ENCODE measurements at places on chromosomes 1 and 21. TPM values are rescaled to one million over a fixed set of nuclear protein-coding genes. Genes with fewer than 3 reads are reported as not detected.

GRCh38 chr1:246773213-246773641 lies 49.0 kb downstream of the SCCPDH start:
- DNase-seq, result no peak

PAQR7 gene
- 5.0 TPM for total RNA-seq

- DNase-seq, result peak; percentile 11
These were observed 427 bp downstream of the WNT3A start for GRCh38 chr1:228007049-228007800.

DNA sequence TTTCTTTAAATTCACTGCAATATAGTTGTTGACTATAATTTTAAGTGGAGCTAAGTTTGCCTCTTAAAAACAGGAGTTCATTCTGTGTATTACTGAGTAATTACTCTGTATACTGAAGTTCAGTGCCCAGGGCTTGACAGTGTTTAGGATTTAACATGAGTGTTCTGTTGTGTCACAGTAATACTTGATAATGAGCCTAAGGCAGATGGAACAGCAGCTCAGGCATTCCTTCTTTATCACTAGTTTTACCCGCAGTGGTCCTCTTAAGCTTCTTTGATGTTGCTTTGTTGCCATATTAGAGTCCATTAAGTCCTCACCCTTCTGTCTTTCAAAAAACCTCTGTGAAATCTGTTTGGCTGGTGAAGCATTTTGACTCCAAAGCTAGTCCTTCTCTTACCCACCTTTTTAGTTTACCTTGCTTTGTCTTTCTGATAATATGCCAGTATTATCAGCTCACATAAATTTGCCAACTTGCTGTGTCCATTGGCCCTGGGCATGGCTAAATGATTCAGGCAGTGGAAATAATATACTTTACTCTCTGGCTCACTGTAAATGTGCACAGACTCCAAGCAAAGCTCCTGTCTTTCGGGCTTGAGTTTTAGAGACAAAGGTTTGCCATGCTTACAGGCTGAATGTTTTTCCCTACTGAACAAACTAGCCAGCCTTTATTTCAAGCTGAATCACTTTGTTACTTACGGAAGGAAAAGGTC lies 17.7 kb downstream of the HIPK1 start:
- DNase-seq, result no peak

DNA sequence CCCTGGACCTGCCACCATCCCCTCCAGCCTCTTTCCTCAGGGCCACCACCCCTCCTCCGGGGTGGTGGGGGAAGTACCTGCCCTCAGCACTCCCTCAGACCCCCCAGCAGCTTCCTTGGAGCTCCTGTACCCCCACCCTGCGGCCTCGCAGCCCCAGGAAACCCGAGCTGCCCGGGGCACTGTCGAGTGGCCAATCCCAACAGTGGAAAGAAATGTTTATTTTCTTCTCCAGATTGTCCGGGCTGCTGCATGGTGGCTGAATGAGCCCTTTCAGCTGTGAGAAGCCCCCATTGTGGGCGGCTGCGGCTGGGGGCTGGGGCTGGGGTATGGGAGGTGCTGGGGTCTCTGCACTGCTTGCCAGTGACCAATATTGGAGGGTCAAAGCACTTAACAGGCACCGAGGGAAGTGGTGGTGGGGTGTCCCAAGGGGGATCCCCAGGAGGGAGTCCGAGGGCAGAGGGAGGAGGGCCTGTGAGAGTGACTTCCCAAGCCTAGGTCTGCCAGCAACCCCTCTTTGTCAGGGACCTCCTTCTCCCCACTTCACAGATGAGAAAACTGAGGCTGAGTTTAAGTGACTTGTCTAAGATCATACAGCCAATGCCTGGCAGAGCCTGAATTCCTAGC lies 25.2 kb downstream of the RUNX3 start:
- peak; percentile 38 for DNase-seq

EPHA2 gene
- total RNA-seq, result not detected

GRCh38 chr1:112674986-112675727 lies 698 bp downstream of the MOV10 start:
- DNase-seq, result peak; percentile 54

GRCh38 chr1:183876309-183876708 lies 71.4 kb downstream of the RGL1 start:
- DNase-seq, result no peak

DNA sequence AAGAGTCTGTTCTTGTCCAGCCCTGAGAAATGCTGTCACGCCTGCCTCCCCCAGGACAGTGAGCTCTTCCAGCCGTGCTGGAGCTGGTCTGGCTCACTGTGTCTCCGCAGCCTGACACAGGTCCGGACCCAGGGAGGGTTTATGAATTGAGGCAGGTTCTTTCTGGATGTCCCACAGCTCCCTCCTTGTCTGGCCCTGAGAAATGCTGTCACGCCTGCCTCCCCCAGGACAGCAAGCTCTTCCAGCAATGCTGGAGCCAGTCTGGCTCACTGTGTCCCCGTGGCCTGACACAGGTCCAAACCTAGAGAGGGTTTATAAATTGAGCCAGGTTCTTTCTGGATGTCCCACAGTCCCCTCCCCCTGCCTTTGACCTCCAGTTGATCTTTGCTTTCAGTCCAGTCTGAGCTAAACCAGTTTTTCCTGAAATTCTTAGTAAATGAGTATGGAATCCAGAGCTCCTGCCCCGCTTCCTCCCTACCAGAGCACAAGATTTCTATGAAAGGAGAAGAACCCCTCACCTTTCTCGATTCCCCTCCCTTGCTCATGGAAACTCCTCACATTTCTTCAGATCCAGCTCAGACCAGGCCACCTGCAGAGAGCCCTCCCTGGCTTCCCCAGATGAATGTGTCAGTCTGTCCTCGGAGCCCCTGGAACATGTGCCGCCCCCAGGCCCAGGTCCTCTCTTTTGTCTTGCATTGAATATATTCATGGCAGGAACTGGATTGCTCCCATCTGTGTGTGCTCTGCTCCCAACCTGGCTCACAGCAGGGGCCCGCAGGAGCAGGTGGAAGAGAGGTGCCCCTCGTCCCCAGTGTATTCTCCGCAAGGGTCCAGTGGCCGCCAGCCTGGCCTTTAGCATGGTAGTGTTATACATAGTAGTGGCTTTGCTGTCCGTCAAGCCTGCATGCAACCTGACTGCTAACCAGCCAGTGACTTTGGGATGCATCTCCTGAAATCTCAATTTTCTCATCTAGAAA lies 116.3 kb downstream of the EPHB2 start:
- DNase-seq, result no peak

- DNase-seq, result no peak
These were observed 137.4 kb downstream of the SYT2 start for GRCh38 chr1:202572867-202573266.

HTR6 gene
- not detected for total RNA-seq

- DNase-seq, result no peak
These were observed 28.3 kb upstream of the PKN2 start for GRCh38 chr1:88655685-88656299.

CFHR5 gene
- total RNA-seq, result not detected

DNA sequence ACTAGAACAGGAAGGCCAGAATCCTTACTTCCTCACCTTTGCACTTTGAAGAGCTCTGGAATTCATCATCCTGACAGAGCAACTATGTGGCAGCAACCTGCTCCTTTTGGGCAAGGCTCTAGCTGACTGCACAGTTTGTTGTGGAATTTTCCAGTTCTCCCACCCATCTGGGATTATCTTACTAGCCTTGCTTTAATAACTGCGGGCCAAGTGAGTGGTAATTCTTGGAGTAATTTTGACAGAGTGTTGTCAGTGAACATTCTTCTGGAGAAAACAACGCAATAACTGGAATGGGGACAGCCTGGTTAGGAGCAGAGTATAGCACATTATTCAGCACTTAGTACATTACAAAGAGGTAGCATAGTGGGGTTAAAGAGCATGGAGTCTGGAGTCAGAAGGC lies 75.3 kb downstream of the NTMT2 start:
- DNase-seq, result no peak

DNA sequence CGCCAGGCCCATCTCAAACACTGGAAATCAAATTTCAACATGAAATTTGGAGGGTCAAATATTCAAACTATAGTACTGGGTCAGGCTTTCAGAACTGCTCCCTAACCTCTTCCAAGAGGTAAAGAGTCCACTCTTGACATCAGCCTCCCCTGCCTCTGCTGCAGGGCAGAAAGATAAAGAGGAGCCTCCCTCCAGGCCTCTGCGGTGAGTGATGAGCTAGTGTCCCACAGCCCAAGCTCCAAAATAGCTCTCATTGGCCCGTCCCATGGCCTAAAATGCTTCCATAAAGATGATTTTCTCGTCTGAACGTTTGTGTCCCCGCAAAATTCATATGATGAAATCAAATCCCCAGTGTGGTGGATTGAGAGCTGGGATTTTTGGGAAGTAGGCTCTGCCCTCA lies 33.7 kb upstream of the CCSAP start:
- DNase-seq, result no peak

- DNase-seq, result no peak
These were observed 141.8 kb upstream of the MAGI3 start for GRCh38 chr1:113248494-113248893.

JUN gene
- 129 TPM for total RNA-seq

NOTCH2NLA gene
- 28.8 TPM for total RNA-seq

DNA sequence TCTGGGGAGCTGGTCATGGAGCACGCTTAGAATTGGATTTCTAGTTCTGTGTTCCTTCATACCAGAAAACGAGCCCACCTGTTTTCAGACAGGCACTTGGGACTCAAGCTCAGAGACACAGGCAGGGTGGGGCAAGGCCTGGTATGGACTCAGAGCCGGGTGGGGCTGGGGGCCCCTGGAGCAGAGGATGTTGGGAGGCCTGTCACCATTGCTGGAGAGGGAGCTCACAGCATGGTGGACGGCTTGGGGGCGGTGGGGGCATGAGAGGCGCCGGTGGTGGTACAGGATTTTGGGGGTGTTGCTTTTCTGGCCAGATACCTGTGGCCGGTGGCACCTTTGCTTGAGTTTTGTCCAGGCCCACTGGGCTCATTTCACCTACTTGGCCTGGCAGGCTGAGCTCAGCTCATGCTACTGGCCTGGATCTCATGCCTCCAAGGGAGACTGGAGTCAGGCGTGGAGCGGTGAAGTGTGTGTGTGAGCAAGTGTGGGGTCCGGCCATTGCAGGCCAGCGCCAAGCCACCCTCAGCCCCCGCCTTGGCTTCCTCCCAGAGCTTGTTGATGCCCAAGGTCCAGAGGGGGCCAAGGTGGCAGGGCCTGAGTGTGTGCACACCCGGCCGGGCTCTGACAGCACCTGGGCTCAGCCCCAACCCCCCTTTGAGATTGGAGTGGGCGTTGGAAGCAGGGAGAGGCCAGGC lies 8.7 kb downstream of the SLX9 start:
- DNase-seq, result no peak

DNA sequence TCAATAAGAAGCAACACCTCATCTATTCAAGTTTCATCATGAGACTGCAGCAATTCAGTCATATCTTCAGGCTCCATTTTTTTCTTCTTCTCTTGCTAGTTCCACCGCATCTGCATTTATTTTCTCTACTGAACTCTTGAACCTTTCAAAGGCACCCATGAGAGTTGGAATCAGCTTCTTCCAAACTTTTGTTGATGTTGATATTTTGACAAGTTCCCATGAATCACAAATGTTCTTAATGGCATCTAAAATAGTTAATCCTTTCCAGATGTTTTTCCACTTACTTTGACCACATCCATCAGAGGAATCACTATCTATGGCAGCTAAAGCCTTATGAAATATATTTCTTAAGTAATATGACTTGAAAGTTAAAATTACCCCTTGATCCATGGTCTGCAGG lies 434.3 kb downstream of the GPATCH2 start:
- DNase-seq, result no peak

DNA sequence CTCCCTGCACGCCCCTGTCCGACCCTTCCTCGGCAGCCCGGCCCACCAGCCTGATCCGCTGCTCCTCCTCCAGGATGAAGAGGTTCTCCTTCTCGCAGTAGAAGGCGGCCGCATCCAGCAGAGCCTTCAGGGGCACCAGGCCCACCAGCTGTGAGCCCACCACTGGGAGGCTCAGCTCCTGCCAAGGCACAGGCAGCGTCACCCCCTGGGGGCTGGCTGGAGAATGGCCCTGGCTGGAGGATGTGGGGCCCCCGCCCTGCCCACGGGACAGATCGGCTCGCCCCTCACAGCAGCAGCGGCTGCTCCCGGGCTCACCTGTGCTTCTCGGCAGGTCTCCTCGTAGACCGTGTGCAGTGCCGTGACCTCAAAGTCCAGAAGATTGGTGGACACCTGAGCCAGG lies 5.3 kb downstream of the FTCD start:
- DNase-seq, result no peak

RGS16 gene
- total RNA-seq, result 1.8 TPM

DNA sequence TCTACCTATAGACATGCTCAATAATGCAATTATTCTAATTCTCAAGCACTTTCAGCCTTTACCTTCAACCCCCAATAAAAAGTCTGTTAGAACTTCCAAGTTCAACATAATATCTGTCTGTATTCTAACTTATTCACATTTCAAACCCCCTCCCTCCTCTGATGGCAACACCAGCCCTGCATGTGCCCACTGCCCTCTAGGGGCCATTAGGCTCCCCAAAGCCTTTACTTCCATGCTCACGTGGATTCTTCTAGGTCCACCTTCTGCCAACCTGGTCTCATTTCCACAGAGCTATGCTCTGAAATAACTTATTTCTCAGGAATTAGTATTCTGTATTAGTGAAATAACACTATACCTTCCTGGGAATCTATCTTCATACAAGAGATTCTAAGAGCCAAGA lies 22.2 kb upstream of the KPRP start:
- no peak for DNase-seq

DNA sequence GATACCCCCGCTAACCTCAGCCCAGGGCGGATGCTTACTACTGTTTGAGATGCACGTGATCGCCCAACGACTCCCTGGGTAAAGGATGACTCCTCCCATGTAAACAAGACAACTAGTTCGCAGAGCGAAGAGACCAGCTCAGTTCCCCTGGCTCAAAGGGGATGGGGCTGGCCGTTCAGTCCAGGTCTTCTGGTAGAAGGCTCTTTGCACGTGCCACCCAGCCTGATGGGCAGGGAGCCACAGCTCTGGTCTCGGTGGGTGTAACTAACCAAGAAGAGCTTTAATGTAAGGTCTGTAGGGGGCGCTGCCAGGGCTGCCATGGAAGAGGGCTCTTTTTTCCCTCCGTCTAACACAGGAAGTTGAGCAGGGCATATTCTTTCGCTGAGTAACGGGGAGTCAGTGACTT lies 49.4 kb upstream of the PARP1 start:
- DNase-seq, result peak; percentile 75

DNA sequence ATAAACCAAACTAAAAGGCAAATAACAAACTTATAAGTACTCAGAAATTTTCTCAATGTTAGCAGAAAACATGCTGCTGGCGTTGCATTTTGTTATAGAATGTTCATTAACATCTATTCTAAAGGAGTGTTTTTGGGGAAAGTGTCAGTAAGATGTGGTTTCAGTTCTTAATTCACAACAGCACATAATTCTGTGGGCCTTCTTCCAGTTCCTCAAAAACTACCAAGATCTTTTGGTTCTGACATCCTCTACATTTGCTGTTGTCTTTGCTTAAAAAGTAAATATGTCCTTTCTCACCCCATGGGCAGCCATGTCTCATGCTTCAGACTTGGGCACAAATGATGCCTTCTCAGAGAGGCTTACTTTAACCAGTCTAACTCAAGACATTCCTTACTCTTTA lies 152.5 kb downstream of the CDC7 start:
- no peak for DNase-seq

- no peak for DNase-seq
These were observed 186.3 kb upstream of the USP25 start for GRCh38 chr21:15543473-15543872.
